EH (cell line): ENCODE measurements at places on chromosomes 6 and 20.

DNA sequence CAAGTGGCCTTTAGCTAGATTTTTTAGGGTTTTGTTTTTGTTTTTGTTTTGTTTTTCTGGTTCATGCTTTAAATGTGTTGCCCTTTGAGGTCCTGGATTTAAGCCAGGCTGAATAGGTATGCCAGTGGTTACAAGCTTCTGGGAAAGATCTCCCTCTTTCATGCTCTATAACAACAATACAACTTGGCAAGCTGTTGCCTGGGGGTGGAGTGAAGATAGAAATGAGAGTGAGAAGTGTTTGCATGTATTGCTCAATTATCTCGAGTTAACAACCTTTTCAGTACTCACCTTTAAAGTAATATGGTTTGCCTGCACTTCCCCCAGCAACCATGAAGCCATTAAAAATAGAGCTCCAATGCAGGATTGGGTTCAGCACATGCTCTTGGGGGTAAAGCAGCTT is 19.2 kb upstream of the HAO1 start:
- no peak for DNase-seq

DNA sequence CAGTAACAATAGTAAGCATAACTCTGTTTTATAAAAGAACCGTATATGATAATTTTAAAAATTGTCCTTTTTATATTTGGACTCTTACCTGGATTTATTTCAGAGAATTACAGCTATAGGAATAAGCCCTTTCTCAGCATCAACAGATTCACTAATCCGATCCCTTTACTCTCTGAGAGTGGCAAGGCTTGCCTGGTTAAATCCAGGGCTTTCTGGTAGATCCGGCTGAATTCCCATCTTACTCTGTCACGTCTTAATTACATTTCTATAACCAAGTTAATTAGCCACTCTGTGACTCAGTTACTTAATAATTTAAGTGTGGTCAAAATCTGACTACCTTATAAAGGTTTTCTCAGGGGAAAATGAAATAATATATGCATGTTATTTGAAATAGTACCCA is 294.7 kb downstream of the FRK start:
- DNase-seq: no peak

- DNase-seq: no peak
Observed at GRCh38 chr6:114051031-114051430, 80.1 kb upstream of the HDAC2 start.

- peak; percentile 58 for DNase-seq
Observed at GRCh38 chr20:19205981-19206396, 6.5 kb upstream of the SLC24A3 start.

DNA sequence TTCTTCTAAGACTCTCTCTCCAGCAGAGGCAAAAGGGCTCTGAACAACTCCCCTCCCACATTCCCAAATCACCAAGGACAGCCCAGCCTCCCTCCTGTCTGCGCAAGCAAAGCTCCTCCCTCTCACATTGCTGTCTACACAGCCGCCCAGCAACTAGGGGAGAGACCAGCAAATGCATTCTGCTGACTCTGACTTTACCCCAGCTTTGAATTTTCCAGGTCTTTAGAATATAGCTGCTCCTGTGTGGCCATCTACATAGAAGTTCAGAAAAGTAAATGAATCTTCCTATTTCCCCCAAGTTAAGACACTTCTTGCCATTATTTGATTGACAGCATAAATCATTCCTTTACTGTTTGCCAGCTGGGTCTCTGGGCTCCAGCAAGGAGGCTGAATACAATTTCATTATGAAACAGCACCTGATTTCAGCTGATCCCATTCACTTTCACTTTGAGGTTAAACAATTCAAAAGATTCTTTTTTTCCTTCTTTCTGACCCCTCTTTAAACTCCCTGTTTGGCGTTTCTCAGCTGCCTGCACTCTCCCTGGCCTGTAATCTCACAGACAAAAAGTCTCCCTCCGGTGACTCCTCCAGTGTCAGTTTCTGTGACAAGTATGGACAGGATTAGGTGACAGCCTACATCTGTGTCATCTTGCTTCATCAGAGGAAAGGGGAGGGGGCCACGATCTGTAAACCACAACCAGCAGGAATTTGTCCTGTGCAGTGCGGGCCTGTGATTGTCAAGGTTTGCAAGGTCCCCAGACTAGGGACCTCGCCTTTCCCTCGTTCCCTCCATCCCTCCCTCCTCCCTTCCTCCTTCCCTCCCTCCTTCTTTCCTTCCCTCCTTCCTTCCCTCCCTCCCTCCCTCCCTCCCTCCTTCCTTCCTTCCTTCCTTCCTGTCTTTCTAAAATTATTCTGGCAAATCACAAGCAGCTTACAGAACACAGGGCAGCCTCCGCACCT is 205.6 kb upstream of the RIN2 start:
- DNase-seq: no peak

- no peak for DNase-seq
Observed at GRCh38 chr20:63821811-63822210, 9.3 kb downstream of the ZBTB46 start.

GRCh38 chr20:56088375-56088774 is 83.1 kb upstream of the CBLN4 start:
- DNase-seq: no peak

GRCh38 chr6:163585932-163586437 is 171.5 kb downstream of the QKI start:
- DNase-seq: peak; percentile 94

GRCh38 chr6:159692303-159693127 is 526 bp downstream of the SOD2 start:
- DNase-seq: peak; percentile 50

DNA sequence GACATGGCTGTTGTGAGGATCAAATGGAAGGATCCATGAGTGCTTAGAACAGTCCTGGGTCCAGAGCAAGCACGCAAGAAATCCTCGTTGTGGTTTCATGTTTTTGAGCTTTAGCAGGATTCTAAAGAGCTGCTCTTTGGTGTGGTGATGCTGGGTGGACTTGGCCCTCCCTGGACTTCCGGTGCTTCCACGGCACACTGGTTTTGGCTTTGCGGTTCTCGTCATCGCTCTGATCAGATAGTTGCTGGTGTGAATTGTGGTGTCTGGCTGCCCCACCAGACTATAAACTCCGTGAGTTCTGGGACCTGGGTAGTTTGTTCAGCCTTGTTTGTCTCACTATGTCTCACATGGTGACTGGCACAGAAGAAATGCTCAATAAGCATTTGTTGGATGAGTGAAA is 3.3 kb downstream of the HNF4A start:
- no peak for DNase-seq

GRCh38 chr20:32737371-32738223 is 5.7 kb downstream of the COMMD7 start:
- DNase-seq: peak; percentile 86

- peak; percentile 59 for DNase-seq
Observed at GRCh38 chr6:16183187-16183664, 54.3 kb downstream of the MYLIP start.

GRCh38 chr6:32396028-32396427 is 11.0 kb downstream of the BTNL2 start:
- no peak for DNase-seq

- DNase-seq: peak; percentile 98
Observed at GRCh38 chr20:35791821-35792220, 20.0 kb downstream of the PHF20 start.

- DNase-seq: peak; percentile 92
Observed at GRCh38 chr6:14035071-14035847, 82.3 kb upstream of the CD83 start.

GRCh38 chr6:139147628-139148027 is 12.7 kb downstream of the HECA start:
- DNase-seq: no peak

DNA sequence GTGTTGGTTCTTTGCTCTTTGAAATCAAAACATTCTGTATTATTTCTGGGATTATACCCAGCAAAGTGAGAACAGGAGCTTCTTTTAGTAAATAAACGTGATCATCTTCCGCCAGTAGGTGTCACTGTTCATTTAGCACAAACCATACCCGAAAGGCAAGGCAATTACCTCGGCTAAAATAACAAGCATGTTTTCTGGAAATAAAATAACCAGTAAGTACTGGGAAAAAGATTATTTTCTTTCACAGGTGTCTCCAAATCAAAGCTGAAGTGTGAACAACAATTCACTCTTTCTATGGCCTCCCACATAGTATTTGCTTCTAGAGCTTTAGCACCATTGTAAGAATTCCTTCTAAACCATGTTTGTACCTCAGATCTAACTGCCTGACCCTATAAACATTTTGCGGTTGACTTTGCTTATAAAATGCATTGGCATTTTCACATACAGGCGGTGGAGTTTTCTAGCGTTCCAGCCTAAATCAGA is 144.6 kb upstream of the AGPAT4 start:
- DNase-seq: peak; percentile 70

- DNase-seq: no peak
Observed at GRCh38 chr20:22438346-22438745, 146.0 kb downstream of the FOXA2 start.

DNA sequence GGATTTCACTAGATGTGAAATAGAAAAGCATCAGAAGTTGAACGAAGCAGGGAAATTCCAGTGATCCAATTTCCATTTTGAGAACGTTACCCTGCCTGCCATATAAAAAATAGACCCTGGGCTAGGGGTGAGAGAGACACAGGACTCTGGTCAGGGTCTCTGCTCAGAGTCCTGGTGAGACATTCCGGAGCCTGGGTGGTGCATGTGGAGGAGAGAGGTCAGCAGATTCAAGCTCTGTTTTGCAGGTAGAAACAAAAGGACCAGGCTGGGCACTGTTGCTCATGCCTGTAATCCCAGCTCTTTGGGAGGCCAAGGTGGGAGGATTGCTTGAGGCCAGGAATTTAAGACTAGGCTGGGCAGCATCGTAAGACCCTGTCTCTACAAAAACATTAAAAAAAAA is 17.9 kb downstream of the PKIG start:
- no peak for DNase-seq

DNA sequence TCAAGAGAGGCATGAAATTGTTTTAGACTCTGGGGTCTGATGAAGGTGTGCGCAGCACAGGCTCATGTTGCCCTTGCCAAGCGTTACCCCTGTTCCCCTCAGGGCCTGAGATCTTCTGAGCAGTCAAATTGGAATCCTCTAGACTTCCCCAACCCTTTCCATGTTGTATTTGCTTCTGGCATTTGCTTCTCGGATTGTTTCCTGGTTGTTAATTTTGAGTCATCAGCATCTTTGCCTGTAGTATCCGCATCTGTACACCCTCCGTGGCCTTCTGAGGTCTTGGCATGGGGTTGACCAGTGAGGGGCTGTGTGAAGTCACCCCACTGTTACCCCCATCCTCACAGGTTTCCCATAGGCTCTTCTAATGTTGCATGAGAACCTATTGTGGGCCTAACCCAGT is 40.9 kb downstream of the SLC24A3 start:
- peak; percentile 67 for DNase-seq

DNA sequence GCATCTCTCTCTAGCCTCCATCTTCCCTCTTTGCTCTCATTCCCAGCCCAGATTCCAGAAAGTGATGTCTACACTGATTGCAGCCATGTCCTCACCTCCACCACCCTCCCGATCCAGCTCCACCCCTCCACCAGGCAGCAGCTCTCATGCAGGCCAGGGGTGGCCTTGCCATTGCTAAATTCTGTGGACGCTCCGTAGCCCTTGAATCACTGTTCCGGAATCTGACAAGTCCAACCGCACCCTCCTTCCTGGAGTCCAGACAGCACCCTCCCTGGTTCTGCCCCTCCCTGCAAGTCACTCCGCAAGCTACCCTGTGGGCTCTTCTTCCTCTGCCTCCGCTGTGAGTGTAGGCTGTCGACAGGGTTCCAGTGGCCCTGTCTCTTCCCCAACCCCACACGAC is 26.2 kb downstream of the TNXB start:
- peak; percentile 94 for DNase-seq

- no peak for DNase-seq
Observed at GRCh38 chr6:163354085-163354484, 60.4 kb upstream of the QKI start.

DNA sequence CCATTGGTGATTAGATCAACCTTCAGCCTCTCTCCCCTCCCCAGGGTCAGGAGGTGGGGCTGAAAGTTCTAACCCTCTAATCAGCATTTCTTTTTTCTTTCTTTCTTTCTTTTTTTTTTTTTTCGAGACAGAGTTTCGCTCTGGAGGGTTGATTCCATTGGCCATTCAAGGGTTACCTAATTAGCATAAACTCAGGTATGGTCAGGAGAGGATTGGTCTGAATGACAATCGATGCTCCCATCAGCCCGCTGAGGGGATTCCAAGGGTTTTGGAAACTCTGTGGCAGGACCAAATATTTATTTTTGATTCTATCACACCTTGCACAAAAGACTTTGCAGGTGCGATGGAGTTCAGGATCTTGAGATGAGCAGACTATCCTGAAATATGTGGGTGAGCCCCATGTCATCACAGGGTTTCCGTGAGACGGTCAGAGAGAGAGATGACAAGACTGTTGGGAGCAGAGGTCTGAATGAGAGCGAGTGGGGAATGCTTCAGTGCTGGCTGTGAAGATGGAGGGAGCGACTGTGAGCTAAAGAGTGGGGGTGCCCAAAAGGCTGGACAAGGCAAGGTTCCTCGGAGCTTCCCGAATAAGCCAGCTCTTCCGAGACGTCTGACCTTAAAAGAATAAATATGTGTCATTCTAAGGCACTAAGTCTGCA is 107.1 kb downstream of the BMP7 start:
- no peak for DNase-seq

DNA sequence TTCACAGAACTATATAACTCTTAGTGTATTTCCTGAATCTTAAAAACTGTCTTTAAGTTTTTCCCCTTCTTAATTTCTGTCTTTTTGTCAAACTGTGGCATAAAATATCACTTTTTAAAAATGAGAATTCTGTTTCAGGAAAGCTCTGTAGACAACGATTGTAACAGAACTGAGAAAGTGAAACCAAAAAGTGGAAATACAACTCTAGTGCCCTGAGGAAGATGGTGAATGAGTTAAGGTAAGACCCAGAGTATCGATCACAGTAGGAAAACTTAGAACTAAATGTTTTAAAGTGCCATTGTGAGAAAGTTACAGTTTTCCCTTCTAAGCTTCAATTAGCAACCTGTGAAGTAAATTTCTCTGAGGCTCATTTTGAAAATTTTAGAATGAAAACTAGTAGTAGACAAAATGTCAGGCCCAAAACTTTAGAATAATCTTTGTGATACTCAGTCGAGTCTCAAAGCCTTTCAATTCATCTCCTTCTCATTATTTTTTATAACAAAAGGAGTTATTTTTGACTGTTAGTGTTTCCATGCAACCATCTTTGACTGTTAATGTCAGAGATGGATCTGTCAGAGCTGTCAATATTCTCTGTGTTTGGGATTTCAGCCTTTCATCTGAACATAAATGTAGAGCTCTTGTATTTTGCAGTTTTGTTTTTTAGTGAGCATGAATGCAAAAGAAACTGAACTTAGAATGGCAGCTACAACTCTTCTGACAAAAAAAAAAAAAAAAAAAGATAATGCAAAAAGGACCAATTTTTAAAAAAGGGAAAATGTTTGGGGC is 19.0 kb upstream of the TRDN start:
- peak; percentile 4 for DNase-seq

DNA sequence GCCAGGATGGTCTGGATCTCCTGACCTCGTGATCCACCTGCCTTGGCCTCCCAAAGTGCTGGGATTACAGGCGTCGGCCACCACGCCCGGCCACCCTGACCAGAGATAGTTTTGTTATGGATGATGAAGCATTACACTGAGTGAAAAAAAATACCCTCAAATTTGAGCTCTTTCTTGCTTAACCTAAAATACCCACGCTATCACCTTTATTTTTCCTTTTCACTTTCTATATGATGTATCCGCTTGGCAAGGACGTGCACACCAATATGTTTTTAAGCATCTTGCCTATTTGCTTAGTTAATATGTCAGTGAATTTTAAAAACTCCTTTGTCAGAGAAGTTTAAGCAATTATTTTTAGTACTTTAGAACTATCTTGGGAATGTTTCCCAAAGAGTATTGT is 150.4 kb downstream of the INSM1 start:
- no peak for DNase-seq
